ENCODE measurements at places on chromosomes 1 and 21.

GRCh38 chr1:193144361-193144938, 22.6 kb downstream of the CDC73 start:
- DNase-seq = no peak

DNA sequence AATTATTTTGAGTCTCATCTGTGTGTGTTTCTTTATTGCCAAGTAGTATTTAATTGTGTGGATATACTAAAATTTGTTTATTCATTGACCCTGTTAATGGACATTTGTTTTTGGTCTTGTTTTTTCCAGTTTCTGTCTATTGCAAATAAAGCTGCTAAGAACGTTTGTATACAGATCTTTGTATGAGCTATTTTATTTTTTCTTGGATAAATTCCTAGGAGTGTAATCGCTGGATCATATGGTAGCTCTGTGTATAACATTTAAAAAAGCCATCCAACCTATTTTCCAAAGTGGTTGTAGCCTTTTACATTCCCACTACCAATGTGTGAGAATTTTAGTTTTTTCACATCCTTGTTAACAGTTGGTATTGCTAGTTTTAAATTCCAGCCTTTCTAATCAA, 382.7 kb upstream of the USP24 start:
- peak; percentile 71 for DNase-seq

GRCh38 chr1:93813076-93813475, 65.9 kb downstream of the DNTTIP2 start:
- no peak for DNase-seq

DNA sequence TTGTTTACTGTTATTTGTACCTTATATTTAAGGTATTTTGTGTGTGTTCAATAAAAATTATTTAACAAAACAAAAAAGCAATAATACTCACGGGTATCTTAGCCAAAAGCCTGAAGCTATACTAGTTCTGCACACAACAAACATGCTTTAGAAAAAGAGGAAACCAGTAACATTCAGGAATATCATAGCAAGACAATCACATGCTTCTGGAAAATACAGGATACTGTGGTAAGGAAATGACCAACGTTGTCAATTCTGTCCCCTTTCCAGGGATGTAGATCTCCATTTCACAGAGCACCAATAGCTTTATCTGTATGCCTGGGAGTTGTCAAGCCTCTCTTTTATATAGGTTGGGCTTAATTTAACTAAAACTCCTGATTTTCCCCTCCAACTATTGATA, 288.4 kb downstream of the SMYD3 start:
- no peak for DNase-seq

GRCh38 chr1:53115403-53116306, 26.8 kb downstream of the SLC1A7 start:
- DNase-seq = no peak

DNA sequence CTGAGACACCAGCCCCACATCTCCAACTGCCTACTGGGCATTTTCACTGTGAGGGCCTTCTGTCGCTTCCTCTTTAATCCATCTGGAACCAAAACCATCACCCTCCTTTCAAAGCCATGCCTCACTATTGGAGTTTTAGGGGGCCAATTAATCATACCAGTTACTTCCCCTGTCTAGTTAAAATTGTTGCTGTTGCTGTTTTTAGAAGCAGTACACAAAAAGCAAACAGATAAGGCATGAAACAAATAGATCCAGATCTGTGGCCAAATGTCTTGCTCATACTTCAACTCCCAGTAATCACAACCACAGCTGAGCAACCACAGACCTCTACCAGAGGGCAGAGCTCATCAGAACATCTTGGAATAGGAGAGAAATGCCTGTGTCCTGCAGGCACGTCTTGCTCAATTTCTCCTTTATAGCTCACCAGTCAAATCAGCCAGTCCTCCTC, 133.8 kb upstream of the C1orf105 start:
- peak; percentile 38 for DNase-seq

GRCh38 chr1:26350701-26351589, 3.0 kb downstream of the CRYBG2 start:
- DNase-seq = no peak

All from muscle of leg (tissue), 16 donors.